DMS 273 treated with DMSO at 0.1 percent for 48 hours (cell line): ENCODE measurements at places on chromosomes 5 and 9.

- no peak for DNase-seq
Measured at GRCh38 chr5:132493241-132493640, 2.7 kb upstream of the IRF1 start.

DNA sequence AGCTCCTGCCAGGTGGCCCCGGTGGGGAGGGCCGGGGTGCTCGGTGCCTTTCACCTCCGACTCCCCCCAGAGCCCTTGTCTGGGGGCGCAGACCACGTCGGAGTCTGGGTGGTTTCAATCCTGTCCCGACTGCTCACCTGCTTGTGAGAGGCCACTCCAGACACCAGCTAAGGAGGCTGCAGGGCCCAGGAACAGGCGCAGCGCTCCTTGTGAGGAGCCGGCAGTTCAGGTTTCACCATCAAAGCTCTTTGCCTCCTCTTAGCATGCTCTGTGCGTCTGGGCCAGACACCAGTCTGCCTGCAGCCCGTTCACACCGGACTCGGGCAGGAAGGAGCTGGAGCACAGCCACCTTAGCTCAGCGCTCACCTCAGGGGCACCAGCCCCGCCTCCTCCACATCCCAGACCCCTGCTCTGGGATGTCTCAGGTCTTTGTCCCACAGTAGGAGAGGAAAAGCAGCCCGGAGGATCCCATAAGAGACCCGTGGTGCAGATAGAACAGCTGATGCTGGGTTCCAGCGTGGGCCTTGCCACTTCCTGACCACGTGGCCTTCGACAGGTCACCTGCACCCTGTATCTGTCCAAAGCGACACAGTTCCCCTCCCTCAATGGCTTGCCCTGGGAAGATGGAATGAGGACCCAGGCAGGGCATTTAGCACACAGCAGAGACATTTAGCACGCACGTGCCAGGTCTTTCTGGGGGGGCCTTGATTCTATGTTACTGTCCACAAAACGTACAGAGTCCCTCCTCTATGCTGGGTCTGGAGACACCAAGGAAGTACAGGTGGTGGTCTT, 106.2 kb upstream of the LMX1B start:
- DNase-seq = no peak

DNA sequence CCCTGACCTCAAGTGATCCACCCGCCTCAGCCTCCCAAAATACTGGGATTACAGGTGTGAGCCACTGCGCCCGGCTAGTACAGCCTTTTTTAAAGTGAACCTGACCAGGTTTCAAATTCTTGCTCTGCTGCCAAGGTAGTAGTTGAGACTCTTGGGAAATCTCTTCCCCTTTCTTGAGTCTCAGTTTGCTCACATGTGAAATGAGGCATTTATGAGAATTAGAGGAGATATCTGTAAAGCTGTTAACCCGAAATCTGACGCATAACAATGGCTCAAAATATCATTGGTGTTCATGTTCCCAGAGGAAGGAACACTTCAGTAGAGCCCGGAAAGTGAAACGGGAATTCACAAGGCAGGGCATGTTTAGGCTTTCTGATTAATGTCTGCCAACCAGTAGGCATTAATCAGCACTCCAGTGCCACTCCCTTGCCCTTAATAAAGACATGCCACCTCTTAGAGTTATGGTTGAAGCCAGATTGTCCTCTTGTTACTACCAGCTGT, 1.5 kb downstream of the ARPC5L start:
- peak; percentile 20 for DNase-seq

DNA sequence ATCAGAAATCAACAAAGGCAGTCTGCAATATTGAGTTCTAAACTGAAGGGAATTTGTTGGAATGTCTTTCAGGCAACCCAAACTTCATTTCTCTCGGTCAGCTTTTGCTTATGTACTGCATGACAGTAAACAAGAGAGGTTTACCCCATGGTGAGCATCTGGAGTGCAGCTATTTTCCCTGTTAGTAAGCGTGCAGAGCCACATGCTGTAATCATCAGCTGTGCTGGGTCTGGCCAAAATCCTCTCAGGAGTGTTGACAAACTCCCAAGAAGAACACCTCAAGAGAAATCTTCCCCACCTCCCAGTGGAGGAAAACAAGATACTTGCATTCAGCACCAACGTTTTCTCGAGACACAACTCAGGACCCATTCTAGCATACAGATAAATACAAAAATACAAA, 83.6 kb upstream of the ADAMTSL1 start:
- DNase-seq = no peak

DNA sequence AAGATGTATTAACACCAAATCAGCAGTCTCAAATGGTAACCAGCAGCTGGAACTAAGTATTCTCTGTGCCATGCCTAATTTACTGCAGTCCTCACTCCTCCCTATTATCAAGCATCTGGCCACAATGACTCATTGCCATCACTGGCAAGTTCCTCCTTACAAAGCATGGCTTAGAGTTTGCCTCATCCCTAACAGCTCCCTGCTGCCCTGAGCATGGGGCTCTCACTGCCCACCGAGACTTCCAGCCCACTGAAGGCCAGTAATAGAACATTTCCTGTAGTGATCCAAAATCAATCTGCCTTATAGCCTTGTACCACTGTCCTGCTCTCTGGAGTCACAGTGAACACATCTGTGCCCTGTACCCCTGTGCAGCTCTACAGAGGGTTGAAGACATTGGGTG, 211.9 kb upstream of the TRIM32 start:
- no peak for DNase-seq

GRCh38 chr9:95771556-95772246, 103.8 kb upstream of the ERCC6L2 start:
- no peak for DNase-seq

DNA sequence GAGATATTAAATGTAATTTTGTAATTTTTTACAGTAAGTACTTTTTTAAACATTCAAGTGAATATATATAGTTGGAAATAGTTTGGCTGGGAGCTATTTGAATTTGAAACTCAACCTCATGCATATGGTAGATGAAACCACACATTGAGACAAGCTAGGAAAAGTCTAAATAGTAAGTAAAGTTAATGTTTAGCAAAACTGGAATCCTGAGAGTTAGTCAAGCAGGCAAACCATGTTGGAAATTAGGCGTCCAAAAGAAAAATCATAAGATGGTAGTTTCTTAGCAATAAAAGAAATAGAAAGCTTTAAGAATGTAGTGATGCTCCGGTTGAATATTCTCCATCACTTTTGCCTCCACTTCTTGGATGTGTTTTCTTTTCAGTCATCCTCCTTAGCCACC, 657.1 kb upstream of the CDH10 start:
- no peak for DNase-seq

- DNase-seq = no peak
Measured at GRCh38 chr5:34015120-34015822, 7.4 kb upstream of the AMACR start.

GRCh38 chr5:72878854-72879253, 62.4 kb downstream of the TNPO1 start:
- DNase-seq = no peak

GRCh38 chr5:119327018-119327417, 28.8 kb upstream of the TNFAIP8 start:
- DNase-seq = no peak

DNA sequence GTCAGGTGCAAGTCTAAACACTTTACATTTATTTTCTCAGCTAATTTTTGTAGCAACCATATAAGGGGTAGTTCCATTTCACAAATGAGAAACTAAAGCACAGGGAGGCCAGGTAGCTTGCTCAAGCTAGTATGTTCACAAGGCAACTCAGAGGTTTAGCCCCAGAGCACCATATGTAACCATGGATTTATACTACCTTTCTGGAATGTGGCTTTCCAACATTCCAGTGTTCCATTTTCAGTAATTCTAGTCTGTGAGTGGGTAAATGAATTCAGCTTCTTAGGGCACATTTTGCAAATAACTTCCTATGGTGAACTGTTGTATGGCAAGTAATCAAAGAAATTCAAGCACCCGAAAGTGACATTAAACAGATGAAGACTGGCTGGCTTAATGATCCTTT, 25.0 kb upstream of the CAST start:
- no peak for DNase-seq

- DNase-seq = no peak
Measured at GRCh38 chr5:119631660-119632059, 2.3 kb downstream of the FAM170A start.

DNA sequence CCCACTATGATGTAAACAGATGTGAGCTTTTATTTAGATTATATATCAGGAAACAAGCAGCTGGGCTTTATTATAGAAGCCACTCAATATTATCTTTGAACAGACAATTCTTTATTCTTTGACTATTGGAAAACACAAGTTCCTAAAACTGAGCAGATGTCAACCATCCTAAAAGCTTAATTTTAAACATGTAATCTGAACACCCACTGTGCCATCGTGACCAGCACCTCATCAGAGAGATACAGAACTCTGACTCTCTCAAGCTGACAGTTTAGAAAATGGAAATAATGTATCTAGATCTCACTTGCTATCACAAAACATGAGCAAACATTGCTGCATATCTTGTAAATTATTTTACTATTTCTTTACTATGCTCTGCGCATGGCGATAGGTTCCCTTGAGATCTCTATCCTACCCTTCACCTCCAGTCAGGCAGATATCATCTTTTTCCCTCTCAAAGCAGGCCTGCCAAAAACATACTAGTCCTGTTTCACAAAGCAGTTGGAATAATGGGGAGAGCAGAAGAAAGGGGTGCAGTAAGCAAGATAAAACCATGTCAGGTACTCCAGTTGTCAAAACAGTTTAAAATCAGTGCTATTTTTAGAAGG, 151.0 kb downstream of the KIAA0825 start:
- peak; percentile 9 for DNase-seq

- no peak for DNase-seq
Measured at GRCh38 chr9:81896070-81896469, 32.2 kb upstream of the SPATA31D4 start.

DNA sequence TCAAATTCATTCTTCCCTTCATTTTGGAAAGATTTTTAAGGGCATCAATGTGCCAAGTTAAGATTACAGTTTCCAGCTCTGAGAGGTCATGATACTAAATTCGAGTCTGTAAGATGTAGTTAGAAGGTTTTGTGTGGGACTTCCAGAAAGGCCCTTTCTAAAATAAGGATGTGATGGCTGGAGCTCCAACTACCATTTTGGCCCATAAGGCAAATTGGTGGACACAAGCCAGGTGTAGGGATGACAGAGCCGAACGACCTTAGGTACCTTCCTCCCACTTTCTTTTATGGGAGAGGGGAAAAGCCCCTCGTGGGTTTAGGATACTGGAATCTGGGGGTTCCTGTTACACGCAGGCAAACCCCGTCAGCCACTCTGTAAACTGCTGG, 54.3 kb upstream of the PTPDC1 start:
- no peak for DNase-seq

GRCh38 chr5:102154291-102154690, 141.8 kb downstream of the SLCO4C1 start:
- DNase-seq = no peak

DNA sequence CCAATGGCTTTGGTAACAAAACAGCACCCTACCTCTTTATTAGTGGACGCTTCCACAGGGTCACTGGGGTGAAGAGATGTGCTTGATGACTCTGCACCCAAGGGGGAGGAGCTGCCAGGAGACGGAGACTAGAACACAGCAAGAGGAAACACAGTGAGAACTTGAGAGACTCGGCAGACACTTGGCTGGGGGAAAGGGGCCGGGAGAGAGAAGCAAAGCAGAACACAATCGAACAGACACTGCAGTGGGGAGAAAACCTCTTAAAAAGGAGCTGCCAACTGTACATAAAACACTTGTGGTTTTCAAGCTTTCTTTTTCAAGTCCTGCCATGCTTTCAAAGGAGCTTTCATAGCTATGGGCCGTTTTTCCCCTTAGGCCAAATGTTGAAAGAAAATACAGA, 151.0 kb downstream of the ENTREP1 start:
- DNase-seq = no peak

- no peak for DNase-seq
Measured at GRCh38 chr5:150771034-150771795, 7.3 kb upstream of the SMIM3 start.

- DNase-seq = no peak
Measured at GRCh38 chr5:61162832-61163567, 732 bp upstream of the SMIM15 start.

GRCh38 chr9:85995097-85995496, 54.2 kb downstream of the NAA35 start:
- no peak for DNase-seq

GRCh38 chr5:73528248-73528647, 30.0 kb downstream of the BTF3 start:
- no peak for DNase-seq

DNA sequence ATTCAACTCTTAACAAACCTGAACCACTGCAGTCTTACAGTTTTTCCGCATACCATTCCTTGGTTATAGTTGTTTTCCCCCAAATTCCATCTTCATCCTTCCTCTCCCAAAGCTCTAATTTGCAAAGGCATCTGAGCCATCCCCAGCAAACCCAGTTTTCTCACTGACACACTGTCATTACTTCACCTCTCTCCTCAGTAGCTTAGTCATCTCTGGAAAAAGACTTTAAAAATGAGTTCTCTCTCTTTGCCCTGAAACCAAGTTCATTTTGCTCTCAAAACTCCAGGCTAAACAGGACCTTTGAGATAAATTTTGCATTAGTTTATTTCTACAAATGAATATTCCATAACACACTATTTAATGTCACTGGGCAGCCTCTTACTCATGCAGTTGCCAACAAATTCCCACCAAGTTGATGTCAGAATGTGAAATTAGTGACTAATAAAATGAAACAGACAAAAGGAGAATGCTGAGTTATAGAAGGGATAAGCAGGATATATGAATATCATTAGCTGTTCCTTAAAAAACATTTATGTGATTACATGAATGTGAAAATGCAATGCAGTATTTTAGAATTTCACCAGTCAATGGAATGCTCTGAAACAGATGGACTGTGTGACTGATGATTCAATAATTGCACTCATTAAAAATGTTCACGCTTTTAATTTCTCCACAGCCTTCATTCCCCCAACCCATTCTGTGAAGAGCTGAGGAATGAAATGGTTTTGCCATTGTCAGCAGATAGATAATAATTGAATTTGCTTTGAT, 107.4 kb upstream of the DMAC1 start:
- DNase-seq = no peak

DNA sequence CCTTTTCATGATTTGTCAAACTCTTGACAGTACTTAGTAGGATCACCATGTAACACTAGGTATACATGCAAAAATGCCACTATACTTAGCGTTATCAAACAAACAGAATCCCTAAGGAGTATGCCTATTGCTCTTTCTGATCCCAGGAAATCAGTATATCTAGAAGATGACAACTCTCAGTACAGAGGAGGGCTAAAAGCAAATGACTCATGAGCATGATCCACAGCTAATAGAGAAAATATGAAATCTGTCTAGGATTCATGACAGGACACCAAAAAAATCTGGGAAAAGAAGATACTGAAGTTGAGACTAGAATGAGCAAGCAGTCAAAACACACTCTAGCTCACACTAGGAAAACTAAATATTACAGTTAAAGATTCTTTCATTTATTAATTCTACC, 89.2 kb downstream of the RAPGEF6 start:
- DNase-seq = no peak
